Bladder microvascular endothelial cell (primary cell): ENCODE measurements at places on chromosomes 12 and 14. TPM values are rescaled to one million over a fixed set of nuclear protein-coding genes. Genes with fewer than 3 reads are reported as not detected.

The OR4E2 gene
- total RNA-seq: not detected in 2 replicates

The TSHR gene
- total RNA-seq: not detected in 2 replicates

The FIGNL2 gene
- 0.16 and 0.31 TPM in 2 replicates for total RNA-seq

The ZFHX2 gene
- total RNA-seq: under 0.01 and 1.0 TPM in 2 replicates

The SLC6A13 gene
- 0.13 TPM in 1 of 2 replicates, not detected in the other for total RNA-seq

The CLEC6A gene
- total RNA-seq: not detected in 2 replicates

The PDE3A gene
- total RNA-seq: 1.3 and 2.4 TPM in 2 replicates

The KRT6C gene
- total RNA-seq: not detected in 2 replicates

The NACA gene
- total RNA-seq: 817 and 977 TPM in 2 replicates

The AKAP5 gene
- 0.32 and 0.82 TPM in 2 replicates for total RNA-seq

The PAH gene
- total RNA-seq: not detected in 2 replicates

The SLC25A47 gene
- not detected in 2 replicates for total RNA-seq

The NEUROD4 gene
- total RNA-seq: not detected in 2 replicates
